HuH-7.5 (cell line): ENCODE measurements at places on chromosomes 16 and 17.

DNA sequence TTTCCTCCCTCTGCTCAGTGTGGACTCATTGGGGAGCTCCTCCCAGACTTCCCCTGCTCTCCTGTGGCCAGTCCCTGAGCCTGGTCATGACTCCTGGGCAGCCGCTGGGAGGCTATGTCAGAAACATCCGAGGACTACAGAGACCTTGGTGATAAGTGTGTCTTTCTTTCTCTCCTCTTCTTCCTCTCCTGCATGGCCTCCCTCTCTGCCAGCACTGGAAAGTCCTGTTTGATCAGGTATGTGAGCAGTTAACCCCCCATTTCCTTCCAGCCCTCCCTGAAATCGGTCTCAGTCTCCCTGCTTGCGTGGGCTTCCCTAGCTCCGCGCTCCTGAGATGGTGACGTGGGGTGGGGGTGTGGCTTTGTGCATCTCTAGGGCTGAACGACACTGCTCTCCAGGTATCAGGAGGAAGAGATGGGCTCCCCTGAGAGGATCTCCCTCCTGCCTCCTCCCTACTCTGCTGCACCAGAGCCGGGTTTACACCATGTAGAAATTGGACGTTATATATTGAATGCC lies 2.1 kb downstream of the RHBDL3 start:
- DNase-seq, result no peak

DNA sequence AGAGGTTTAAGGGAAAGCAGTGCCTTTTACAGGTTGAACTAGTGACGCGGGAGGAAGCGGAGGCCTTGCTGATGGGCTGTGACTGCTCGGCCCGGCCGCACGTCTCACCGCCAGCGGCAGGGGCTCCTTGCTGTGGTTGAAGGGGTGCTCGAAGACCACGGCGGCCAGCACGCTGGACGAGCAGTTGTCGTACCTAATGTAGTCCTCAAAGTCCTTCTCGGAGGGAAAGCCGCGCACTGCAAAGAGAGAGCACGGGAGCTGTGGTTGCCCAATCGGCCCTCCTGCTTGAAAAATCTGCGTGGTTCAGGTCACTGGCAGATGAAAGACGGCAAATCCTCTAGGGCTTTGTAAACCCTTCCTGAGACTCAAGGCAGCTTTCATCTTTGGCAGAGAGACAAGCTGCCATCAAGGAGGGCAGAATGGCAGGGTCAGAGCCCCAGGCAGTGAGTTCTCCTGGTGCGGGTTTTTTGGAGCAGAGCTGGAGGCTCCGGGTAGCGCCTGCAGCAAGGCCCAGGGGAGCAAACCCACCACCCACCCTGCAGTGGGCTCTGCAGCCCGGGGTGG lies 16.1 kb downstream of the ABCA3 start:
- DNase-seq, result no peak

GRCh38 chr17:76923491-76923890 lies 55.3 kb downstream of the MGAT5B start:
- DNase-seq, result no peak

DNA sequence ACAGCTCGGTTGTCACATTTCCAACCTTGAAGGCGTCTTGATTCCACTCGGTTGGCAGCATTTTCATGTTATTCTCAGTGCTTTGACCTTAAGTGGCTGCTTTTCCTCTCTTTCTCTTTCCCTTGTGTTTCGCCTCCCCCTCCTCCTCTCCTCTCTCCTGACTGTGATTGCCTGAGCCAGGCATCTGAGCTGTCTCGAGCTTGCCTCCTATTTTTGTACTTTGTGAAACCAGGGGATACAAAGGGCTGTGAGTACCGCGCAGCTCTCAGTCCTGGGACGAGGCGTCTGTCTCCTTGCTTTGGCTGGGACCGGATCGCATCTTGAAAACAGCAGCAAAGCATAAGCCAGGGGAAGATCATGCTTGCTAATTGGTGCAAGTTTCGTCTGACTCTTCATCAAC lies 48.8 kb upstream of the SDK2 start:
- no peak for DNase-seq

GRCh38 chr17:31499771-31500554 lies 108.5 kb downstream of the RAB11FIP4 start:
- no peak for DNase-seq

- no peak for DNase-seq
These were observed 335.3 kb downstream of the SNX29 start for GRCh38 chr16:12311877-12312276.

- DNase-seq, result no peak
These were observed 170.7 kb downstream of the SEC14L1 start for GRCh38 chr17:77311371-77311981.

DNA sequence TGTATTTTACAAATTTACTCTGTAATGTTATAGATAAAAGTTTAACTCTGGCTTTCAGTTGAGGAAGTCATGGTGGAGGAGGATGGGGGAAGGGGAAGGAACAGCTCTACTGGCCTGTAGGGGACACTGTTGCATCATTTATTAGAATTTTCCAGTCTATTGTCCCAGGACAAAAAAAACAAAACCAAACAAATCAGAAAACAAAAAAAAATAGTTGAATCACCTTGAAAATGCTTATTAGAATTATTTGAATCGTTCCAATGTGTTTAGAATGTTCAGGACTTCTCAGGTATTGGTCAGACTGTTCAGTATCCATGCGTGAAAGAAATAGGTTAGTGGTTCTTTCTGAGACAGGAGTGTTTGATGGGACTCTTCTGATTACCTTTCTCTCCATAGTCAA lies 242.0 kb downstream of the FTO start:
- DNase-seq, result no peak

GRCh38 chr17:74998783-74999182 lies 11.4 kb downstream of the CDR2L start:
- no peak for DNase-seq

- peak; percentile 88 for DNase-seq
These were observed 13.1 kb downstream of the FMNL1 start for GRCh38 chr17:45234641-45235415.

GRCh38 chr17:28935744-28936460 lies 15.4 kb downstream of the PHF12 start:
- no peak for DNase-seq

DNA sequence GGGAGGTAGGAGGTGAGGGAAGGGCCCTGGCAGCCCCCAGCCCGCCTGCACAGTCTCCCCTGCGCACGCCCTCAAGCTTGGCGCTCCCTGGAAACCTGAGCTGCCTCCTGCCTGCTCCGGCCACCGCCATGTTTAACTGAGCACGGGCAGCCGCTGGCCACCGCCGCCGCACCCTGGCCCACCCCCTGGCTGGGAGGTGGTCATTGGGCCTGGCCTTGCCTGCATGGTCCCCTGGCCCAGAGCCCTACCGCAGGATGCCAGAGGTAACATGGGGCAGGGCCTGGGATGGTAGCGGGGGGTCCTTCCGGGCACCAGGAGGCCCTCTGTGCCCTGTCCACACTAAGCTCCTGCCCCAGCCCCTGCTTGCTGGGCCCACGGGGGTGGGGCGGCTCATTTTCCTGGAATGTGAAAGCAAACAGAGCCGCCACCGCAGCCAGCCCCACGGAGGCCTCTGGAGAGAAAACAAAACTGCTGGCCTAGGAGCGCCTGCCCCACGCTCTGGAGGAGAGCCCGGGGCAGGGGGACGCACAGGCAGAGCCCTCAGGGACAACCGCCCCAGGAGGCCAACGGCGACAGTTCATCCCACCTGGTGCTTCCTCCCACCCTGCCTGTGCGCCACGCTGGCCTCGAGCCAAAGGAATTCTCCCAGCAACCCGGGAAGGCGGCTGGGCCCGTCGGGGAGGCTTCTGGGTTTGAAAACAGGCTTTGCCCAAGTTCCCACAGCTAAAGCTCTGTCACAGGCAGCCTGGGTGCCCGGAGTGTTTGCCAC lies 8.9 kb downstream of the NHERF2 start:
- peak; percentile 75 for DNase-seq

GRCh38 chr16:61820398-61820797 lies 215.8 kb downstream of the CDH8 start:
- DNase-seq, result no peak

DNA sequence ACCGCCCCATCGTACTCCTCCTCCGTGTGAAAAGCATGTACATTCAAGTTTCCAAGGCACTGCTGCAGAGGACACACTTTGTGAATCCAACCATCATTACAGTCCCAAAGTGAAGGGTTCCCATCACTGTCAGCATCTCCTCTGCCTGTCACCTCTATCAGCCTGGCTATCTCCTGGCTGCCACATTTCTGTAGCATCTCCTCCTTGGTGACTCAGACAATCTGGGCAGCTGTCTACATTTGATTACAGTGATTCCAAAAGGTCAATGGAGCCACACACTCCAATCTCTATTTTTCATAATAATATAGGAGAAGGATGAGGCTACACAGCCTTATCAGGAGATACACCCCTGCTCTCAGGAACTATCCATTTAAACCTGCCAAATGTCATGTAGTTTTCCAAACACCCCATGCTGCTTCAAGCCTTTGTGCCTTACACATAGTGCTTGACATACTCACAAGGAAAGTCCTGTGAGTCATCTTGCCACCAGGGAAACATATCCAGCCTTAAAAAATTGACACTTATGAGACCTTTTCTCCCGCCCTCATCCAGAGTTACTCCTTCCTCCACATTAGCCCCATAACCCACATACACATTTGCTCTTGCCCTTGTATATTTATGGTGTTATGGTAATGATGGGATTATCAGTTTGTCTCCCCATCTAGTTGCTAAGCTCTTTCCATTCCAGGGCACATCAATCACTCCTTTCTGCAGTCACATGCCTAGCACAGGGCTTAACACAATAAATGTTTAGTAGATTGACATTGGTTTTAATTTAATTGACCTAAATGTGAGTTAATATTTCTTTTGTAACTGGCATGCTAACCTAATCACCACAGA lies 250.1 kb upstream of the CDH5 start:
- DNase-seq, result no peak

- DNase-seq, result no peak
These were observed 46.8 kb downstream of the CYB561 start for GRCh38 chr17:63399316-63399715.

GRCh38 chr16:30778549-30779244 lies 8.3 kb downstream of the ZNF629 start:
- no peak for DNase-seq

- peak; percentile 36 for DNase-seq
These were observed 358.7 kb downstream of the SLC39A11 start for GRCh38 chr17:72733619-72734282.

- DNase-seq, result no peak
These were observed 115.5 kb upstream of the TBX2 start for GRCh38 chr17:61284174-61284573.

- DNase-seq, result peak; percentile 74
These were observed at the start of gene ANKRD13B for GRCh38 chr17:29592850-29593551. Gene ANKRD13B (plus strand): TSS chr17:29593132. CDS start chr17:29593622, 490 bp downstream.

GRCh38 chr17:68660302-68660701 lies 59.1 kb upstream of the FAM20A start:
- no peak for DNase-seq

DNA sequence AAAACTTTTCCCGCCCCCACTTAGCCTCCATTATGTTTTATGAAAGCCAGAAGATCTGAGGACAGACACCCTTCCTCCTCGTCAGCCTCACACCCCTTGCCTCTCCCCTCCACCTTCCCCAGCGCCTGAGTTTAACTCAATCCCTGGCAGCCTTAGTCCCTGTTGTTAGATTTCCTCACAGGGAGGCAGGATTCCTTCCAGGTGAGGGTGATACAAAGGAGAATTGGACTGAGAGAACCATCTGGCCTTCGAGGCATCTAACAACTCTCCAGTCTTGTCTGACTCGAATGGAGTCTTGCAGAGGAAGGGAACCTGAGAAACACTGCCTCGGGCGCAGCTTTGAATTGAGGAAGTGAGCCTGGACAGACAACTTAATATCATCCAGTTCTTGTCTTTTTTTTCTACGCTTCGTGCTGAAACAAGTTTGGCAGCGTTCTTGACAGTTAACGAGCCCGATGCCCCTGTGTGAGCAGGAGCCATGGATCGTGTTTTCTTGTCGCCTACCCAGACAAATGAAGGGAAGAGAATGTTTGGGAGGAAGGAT lies 1.3 kb upstream of the ZNF768 start:
- DNase-seq, result no peak

- DNase-seq, result no peak
These were observed 79.5 kb upstream of the PLCG2 start for GRCh38 chr16:81699596-81699995.

DNA sequence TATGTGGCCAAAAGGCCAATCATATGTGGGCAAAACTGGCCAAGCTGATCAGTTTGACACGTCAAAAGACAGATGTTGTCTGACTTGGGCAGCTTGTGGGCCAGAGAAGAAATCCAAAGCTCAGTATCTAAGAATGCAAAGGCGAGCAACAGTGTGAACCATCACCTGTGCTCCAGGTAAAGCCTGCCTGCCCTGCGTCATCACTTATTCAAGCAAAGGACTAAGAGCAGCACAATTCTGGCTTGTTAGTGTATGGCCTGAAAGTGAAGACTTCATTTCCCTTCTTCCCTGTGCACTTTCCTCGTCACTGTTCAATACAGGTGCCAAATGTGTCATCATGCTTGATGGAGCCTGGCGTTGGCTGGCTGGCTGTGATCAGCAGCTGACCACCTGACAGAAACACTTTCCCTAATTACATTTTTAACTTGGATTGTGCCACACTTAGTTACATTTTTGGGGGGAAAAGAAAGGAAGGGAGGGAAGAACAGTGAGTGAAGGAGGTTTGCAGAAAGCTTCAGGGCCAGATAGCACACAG lies 4.7 kb downstream of the FAM20A start:
- no peak for DNase-seq

DNA sequence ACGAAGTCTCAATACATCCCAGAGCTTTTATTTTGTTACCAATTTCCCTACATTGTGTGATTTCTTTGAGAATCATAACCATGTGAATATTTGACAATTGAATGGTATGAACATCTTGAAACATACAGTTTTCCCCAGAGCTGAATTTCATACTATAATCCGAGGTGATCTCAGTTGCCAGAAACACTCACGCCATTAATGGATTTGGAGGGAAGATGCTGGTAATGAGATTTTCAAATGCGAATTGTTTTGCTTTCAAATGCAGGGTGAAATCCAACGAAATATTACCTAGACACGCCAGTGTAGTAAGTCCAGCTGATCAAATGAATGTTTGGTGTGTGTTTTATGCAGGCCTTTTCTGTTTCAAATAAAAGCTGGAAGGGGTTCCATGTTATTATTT lies 277.8 kb upstream of the CDH5 start:
- DNase-seq, result no peak

DNA sequence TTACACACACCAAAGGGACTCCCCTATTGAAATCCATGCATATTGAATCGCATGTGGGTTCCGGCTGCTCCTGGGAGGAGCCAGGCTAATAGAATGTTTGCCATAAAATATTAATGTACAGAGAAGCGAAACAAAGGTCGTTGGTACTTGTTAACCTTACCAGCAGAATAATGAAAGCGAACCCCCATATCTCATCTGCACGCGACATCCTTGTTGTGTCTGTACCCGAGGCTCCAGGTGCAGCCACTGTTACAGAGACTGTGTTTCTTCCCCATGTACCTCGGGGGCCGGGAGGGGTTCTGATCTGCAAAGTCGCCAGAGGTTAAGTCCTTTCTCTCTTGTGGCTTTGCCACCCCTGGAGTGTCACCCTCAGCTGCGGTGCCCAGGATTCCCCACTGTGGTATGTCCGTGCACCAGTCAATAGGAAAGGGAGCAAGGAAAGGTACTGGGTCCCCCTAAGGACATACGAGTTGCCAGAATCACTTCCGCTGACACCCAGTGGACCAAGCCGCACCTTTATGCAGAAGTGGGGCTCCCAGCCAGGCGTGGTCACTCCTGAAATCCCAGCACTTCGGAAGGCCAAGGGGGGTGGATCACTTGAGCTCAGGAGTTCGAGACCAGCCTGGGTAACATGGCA lies 2.2 kb downstream of the GAA start:
- DNase-seq, result no peak

- no peak for DNase-seq
These were observed 98.5 kb downstream of the METRNL start for GRCh38 chr17:83177611-83178532.

- DNase-seq, result no peak
These were observed 51.7 kb downstream of the TBX4 start for GRCh38 chr17:61503961-61504360.

- no peak for DNase-seq
These were observed 9.7 kb upstream of the BAHCC1 start for GRCh38 chr17:81385320-81386111.
